ENCODE measurements at places on chromosomes 2 and 18.

- DNase-seq, result no peak
Observed at GRCh38 chr2:219455581-219455980, 20.9 kb downstream of the SPEG start.

DNA sequence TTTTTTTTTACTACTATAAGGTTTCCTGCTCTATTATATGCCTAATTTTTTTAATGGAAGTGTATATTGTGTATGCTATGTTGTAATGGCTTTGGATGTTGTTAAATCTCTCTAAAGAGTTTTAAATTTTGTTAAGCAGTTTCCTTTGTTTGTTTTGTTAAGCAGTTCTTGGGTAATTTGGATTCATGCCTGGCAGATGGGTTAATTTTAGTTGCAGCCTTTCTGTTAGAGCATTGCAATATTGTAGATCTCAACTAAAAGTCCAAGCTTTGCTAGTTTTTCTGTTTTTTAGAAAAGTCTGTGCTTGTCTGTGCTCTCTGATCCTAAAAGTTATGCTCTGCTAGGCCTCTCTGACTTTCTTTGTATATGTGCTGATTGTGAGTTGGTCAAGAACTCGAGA is 1229.0 kb upstream of the NRXN1 start:
- DNase-seq, result no peak

GRCh38 chr2:176454893-176455815 is 185.9 kb downstream of the MTX2 start:
- peak; percentile 72 for DNase-seq

DNA sequence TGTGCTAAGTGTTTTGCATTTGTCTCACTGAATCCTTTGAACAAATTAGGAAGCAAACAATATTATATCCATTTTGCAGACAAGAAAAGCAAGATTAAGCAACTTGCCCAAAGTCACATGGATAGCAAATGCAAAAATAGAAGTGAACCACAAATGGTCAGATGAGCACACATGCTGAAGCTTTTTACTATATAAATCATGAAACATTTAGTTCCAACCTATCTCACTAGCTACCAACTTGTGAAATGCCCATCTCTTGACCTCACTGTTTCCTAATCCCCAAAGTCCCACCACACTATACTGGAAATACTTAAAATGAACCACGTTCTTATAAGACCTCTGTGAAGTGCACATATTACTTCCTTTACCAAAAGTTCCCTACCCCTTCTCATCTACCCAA is 380.5 kb downstream of the ERBB4 start:
- no peak for DNase-seq

DNA sequence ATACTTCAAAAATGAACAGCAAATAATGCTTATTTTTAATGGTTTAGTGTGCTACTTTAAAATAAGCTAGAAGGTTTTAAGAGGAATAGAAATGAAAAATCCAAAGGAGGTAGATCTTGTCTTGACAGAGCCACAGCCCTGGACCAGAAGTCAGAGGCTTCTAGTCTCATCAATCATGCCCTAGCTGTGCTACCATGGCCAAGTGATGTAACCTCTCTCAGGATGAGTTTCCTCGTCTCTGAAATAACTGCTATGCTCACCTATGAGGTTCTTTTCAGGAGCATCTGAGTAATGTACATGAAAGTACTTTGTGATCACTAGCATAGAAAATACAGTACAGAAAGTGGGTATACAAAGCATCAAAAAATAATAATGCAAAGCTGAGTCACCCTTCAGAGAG is 248.4 kb downstream of the PID1 start:
- DNase-seq, result no peak

- DNase-seq, result no peak
Observed at GRCh38 chr2:197786010-197786877, 1.1 kb upstream of the BOLL start.

DNA sequence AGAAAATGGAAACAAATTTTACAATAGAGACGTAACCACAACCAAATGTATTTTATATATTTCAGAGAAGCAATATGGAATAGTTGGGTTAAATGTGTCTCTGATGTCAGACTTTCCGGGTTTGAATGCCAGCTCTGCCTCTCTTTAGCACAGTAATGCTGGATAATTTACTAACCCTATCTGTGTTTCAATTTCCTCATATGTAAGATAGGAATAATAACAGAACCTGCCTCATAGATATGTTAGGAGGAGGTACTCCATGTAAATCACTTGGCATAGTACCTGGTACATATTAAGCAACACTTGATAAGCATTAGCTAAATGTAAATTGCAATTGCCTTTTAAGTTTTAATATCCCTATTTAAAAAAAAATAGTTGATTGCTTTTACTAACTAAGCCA is 231.3 kb upstream of the ZC3H15 start:
- no peak for DNase-seq

DNA sequence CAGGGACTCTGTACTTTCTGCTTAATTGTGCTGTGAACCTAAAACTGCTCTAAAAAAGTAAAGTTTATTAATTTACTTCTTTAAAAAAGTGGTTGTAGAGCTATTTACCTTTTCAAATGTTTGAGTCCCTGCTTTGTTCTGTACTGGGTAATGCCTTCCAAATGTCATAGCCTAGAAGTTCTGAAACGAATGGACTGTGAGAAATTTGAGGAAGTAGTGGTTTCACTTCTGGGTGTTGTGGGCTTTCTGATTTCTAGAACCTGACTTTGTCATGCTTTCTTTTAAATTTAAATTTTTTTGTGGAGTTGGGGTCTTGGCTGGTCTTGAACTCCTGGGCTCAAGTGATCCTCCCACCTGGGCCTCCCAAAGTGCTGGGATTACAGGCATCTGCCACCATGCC is 44.6 kb downstream of the SMAD4 start:
- no peak for DNase-seq

DNA sequence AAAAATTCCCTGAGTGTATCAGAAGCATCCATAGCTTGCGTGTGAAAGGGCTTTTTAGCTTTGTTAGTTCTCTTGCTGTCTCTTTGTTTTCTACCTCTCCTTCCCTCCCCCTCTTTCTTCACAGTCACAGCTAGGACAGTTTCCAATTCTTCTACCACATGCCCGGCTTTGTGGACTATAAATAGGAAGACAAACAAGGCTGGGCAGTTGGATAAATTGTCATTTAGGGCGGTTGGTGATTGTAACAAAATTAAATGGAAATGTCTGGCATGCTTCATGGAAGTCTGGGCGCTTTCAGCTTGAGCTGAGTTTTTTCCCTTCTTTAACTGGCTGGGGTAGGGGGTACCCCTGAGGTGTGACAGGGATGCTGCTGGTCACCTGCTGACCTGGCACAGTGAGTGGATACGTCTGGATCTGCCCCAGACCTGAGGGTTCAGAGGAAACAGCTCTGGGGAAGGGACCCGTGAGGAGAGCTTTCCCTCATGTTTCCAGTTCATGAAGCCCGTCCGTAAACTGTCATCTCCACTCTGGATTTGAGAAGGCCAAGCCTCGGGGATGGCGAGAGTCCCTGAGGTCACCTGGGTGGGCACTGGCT is 29.0 kb upstream of the GIGYF2 start:
- DNase-seq, result peak; percentile 24

DNA sequence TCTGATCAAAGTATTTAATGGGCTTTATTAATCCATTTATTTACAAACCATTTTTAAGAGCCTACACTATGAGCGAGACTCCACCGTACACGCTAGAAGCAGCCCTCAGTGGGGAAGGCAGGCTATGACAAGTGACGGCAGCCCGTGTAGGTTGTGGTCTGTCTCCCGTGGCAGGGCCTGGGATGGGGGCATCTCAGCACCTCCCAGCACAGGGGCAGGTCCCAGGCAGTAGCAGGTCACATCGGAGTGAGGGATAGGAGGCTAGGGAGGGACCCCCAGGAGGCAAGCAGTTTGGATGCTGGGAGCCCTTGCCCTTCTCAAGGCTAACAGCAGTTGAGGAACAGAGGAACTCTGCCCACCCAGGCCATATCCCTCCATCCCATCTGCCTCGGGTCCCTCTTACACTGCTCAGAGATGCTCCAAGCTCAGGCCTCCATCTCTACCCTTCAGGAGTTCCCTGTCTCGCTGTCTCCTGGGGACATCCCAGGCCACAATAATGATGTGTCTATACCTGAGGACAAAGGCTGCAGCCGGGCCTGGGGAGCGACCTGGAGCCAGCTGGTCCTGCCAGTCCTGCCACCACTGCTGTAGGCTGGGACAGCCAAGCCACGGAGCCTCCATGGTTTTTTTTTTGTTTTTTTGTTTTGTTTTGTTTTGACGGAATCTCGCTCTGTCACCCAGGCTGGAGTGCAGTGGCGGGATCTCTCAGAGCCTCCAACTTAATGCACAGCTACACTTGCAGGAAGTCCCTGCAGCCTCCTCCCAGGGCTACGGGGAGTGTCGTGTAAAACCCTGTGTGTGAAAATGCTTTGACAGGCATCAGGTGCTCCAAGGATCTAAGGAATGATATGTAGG is 92.0 kb downstream of the NDUFA10 start:
- DNase-seq, result no peak

- DNase-seq, result no peak
Observed at GRCh38 chr2:19879120-19879519, 22.7 kb downstream of the TTC32 start.

DNA sequence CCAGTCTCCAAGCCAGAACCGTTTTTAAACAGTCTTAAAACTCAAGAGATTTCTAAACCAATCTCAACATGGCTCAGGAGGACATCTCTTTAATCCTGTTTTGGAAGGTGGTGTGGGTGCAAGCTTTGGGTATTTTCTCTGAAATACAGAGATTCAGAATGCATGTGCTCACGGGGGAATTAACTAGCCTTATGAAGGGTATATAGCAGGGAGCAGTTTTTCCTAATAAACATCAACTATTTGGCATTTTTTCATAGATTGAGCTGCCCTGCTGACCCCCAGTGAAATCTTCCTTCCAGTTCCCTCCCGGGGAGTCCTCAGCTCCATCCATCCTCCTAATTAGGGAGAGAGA is 122.6 kb downstream of the SMAD7 start:
- DNase-seq, result no peak

GRCh38 chr2:25362434-25363145 is 20.9 kb upstream of the DNMT3A start:
- DNase-seq, result no peak

GRCh38 chr2:6800553-6800952 is 65.2 kb downstream of the CMPK2 start:
- DNase-seq, result peak; percentile 94

- DNase-seq, result no peak
Observed at GRCh38 chr2:136045835-136046570, 60.6 kb upstream of the DARS1 start.

DNA sequence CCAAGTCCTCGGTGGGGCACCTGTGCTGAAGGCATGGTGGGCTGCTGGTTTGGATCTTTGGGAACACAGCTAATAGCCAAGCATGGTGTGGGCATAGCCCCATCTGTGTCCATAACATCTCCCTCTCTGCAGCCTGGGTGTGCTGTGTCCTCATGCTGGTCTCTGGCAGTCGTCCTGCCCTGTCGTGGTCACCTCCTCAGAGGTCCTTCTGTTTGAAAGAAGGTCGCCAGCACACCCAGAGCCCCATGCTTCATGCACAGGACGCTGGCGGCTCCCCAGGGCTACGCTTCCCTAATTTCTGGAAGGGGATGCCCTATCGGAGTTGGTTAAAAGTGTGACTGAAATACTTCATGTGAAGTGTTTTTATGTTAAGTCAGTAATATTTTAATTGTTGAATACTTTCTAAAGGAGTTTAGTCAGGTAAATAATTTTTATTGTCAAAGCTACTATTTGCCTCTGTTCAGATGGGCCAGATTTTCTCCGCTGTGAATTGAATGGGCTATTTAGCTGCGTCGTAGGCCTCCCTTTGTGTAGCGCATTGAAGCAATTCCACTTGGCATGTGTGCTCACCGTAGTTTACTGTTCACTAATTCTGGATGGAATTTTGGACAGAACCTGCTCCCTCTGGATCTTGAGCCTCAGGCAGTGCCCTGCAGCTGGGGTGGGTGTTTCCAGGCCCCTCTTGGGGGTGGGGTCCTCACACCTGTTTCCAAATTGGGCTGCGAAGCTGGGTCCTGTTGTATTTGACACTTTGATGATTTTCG is 81.9 kb downstream of the WDSUB1 start:
- DNase-seq, result no peak

GRCh38 chr2:99810225-99810624 is 320.4 kb upstream of the REV1 start:
- no peak for DNase-seq

GRCh38 chr2:1052771-1053191 is 102.1 kb downstream of the SNTG2 start:
- peak; percentile 80 for DNase-seq

- no peak for DNase-seq
Observed at GRCh38 chr2:128594651-128594910, 275.9 kb upstream of the HS6ST1 start.

GRCh38 chr18:73901566-73901965 is 246.1 kb downstream of the FBXO15 start:
- DNase-seq, result no peak

DNA sequence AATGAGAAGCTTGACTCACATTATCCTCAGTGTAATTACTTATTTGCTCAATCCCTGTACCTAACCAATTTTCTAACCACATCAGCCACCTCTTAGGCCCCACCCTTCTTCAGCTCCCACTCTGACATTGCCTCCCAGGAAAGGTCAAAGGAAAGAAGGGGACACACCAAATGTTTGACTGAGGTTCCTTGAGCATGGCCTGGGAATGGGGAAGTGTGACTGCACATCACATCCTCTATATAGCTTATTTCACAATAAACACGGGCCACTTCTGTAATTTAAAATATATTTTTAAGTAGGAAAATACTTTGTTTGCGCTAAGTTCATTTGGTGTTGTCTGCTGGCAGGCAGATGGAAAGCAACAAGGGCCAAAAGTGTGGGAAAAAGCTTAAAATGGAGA is 3.0 kb upstream of the FIGLA start:
- DNase-seq, result no peak

DNA sequence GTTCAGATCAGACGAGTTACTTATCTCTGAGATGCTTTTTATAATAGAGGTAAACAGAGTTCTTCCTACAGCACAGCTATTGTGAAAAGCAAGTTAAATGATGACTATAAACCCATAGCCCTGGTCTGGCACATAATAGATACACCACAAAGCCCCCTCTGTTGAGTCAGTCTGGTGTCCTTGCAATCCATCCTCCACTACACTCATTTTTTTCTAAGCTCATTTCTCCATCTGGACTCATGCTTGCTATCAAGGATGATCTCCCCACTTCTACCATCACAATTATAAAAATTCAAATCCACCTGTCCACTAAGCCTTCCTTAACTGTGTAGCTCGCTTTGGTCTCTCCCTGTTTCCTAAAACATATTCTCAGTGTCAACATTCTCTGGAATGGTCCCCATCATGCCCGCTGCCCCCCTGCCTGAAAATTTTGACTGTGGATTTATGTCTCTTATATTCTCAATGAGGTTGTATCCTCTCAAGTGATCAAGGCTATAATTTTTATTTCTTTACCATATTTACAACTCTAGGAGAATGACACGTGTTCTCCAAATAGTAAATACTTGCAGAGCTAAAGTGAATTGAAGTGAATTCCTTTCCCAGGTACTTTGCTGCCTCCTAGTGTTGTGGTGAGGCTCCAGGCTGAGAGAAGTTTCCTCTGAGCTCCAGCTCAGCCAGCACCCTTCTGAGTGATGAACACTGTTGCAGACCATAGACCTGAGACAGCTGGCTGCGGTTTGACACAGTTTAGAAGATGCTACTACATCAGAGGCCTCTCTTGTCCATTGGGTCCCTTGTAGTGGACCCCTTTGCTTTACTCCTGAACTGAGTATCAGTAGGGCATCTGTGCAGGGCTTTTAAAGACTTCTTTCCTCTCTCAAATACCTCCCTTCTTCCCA is 108.7 kb downstream of the DPP10 start:
- peak; percentile 25 for DNase-seq

GRCh38 chr2:233433794-233434193 is 79.5 kb downstream of the DGKD start:
- no peak for DNase-seq
